ENCODE measurements at places on chromosomes 3 and 15. TPM values are rescaled to one million over a fixed set of nuclear protein-coding genes. Genes with fewer than 3 reads are reported as not detected.

- no peak for DNase-seq
Measured at GRCh38 chr3:52246728-52247408, 1.3 kb downstream of the PPM1M start.

- DNase-seq, result no peak
Measured at GRCh38 chr3:13651775-13652428, 103.0 kb downstream of the FBLN2 start.

DNA sequence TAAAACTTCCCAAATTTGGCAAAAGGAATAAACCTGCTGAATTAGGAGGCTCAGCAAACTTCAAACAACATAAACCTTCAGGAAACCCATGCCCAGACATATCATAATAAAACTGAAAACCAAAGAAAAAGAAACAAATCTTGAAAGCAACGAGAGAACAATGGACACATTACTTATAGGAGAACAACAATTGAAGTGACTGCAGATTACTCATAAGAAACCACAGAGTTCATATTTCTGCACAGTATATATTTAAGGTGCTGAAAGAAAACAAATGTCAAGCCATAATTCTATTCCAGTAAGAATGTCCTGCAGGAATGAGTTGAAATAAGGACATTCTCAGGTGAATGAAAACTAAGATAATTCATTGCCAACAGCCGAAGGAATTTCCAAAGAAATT, 80.8 kb upstream of the PROK2 start:
- DNase-seq, result no peak

GRCh38 chr15:38975282-38975990, 410.8 kb upstream of the RASGRP1 start:
- no peak for DNase-seq

The ADPRH gene
- total RNA-seq, result 24.0 TPM
